ENCODE measurements at places on chromosomes 5 and 9.

DNA sequence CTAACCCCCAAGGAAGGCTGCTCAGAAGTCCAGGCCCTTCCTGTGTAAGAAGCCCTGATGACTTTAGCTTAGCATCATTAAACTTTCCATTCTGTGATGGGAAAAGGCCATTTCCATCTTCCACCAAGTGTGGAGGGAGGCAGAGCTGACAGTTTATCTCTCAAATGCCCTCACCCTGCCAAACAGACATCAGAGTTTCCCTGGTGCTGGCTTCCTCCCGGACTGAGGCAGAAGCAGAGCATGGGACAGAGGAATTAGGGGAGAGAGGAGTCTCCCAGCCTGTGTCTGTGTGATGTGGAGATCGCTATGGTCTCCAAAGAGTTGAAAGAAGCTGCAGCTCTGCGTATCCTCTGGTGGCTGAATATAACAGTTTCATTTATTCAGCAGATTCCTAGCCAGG, 57.4 kb upstream of the CTNNA1 start:
- no peak for DNase-seq

GRCh38 chr5:68239487-68239886, 23.9 kb downstream of the PIK3R1 start:
- DNase-seq, result peak; percentile 87

DNA sequence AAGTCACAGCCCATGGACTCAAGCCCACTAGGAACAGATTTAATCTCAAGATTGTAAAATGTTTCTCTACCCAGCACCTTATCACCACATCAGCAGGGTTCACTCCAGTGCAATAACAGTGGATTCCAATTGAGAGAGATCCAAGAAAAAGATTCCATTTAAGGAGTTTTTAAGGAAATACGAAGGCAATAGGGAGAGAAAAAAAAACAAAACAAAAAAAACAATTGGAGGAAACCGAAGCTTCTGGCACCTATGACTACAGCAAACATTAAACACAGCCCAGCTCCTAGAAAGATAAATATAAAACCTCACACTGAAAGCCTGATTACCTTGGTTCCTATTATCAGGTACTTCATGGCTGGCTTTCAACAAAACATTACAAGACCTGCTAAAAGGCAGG, 192.7 kb downstream of the DAB2IP start:
- DNase-seq, result no peak

- DNase-seq, result no peak
These were observed 50.7 kb upstream of the SHB start for GRCh38 chr9:38119560-38120236.

DNA sequence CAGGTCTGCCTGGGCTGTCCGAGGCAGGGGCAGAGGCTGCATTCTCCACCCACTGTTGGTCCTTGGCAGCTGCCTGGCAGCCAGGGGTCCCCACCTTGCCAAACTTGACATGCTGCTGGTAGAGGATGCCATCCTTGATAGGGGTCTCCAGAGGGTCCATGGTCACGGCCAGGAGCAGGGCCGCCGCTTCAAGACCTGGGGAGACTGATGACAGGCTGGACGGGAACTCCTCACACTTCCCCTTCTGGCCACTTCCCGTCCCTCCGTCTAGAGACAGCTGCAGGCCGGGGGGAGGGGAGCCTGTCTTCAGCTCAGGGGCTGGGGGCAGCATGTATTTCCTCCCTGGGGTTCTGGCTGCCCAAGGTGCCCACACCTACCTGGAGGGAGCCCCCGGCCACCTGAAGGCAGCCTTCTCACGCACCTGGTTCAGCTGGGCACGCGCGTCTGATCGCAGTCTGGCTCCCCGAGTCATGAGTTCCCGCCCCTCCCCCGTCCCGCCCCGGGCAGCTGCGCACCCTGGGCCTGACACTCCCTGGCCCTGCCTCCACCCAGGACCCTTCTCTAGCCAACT, at the start of gene DOK3:
DOK3 (minus strand) TSS at position 446 of the 571 bp plus-strand sequence; CDS start at position 160, 286 bp downstream.
- DNase-seq, result no peak

- DNase-seq, result peak; percentile 38
These were observed 6.3 kb upstream of the IFNA8 start for GRCh38 chr9:21402386-21403251.

GRCh38 chr5:35354751-35355150, 124.5 kb upstream of the PRLR start:
- no peak for DNase-seq

All from stimulated activated CD8-positive, alpha-beta memory T cell treated with anti-CD3 and anti-CD28 coated beads, Interleukin-4, amount 100 ng/mL, for 48 hours (primary cell).